ENCODE measurements at places on chromosomes 5 and 9.

- no peak for DNase-seq
Observed at GRCh38 chr5:67577424-67577823, 380.8 kb upstream of the CD180 start.

DNA sequence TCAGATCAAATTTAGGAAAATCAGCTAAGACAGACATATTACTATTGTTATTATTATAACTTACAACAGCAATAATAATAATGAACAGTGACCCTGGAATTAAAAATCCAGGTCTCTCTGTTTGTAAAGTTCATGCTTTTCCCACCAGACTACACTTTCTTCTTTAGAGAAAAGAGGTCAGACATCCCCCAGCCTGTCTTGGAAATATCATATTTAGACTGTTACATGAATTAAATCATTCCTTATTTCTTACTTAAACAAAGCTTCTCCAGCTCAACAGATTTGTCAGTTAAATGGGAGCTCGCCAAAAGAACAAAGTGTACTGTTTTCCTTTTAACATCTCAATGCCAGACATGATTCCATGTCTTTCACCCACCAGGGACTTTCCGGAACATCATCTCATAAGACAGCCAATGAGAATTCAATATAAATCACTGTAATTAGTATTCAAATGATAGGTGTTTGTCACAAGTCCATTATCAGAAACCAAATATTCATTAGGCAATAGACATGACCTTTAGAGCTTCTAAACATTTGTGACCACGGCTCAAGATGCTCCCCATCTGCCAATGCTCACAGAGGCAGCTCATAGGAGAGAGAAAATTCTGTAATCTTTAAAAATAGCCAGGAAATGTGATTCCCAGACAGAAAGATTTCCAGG is 351.9 kb downstream of the ENC1 start:
- no peak for DNase-seq

- no peak for DNase-seq
Observed at GRCh38 chr5:103424453-103425205, 138.0 kb downstream of the NUDT12 start.

- DNase-seq = no peak
Observed at GRCh38 chr5:143166661-143167420, 236.6 kb downstream of the NR3C1 start.

DNA sequence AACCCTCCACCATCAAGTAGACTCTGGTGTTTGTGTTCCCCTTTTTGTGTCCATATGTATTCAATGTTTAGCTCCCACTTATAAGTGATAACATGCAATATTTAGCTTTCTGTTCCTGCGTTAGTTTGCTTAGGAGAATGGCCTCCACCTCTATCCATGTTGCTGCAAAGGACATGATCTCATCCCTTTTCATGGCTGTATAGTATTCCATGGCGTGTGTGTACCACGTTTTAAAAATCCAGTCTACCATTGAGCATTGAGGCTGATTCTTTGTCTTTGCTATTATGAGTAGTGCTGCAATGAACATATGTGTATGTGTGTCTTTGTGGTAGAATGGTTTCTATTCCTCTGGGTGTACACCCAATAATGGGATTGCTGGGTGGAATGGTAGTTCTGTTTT is 140.1 kb downstream of the BASP1 start:
- no peak for DNase-seq

DNA sequence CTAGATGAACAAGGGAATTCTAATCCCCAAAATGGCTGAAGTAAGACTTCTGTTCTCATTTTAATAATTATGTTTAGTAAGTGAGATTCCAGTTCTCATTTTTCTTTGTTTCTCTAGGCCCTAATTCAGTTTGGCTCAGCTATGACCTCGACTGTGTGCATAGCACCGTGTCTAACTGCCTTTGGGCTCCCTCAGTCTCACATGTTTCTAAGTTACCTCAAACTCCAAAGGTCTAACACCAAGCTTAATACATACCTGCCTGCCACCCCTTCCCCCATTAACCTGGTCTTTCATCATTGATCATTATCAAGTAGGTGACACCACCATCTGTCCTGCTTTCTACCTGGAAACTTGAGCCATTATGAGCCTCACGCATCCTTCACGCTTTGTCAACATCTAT is 273.2 kb downstream of the SAXO1 start:
- no peak for DNase-seq

DNA sequence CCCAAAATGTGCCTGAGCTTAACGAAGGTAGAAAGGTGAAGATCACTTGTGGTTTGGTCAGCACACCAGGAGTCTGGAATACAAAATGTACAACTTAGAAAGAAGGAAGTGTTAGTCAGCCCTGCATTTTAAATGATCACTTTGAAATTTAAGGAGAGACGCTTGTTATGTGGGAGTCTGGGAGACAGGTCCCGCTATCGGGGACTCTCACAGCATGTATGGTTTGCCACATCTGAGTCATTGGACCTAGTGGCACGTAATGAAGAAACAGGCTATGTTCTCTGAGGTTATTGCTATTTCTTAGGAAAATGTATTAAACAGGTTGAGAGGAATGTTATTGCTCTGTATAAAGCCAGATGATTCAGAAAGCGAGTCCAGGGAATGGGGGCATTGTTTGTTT is 2362.5 kb upstream of the WWC1 start:
- no peak for DNase-seq

- DNase-seq = no peak
Observed at GRCh38 chr9:16869882-16870595, 431 bp downstream of the BNC2 start.

- DNase-seq = no peak
Observed at GRCh38 chr9:69811351-69811868, 9.2 kb upstream of the CFAP95 start.

- no peak for DNase-seq
Observed at GRCh38 chr5:26026044-26026443, 1012.3 kb downstream of the CDH9 start.

DNA sequence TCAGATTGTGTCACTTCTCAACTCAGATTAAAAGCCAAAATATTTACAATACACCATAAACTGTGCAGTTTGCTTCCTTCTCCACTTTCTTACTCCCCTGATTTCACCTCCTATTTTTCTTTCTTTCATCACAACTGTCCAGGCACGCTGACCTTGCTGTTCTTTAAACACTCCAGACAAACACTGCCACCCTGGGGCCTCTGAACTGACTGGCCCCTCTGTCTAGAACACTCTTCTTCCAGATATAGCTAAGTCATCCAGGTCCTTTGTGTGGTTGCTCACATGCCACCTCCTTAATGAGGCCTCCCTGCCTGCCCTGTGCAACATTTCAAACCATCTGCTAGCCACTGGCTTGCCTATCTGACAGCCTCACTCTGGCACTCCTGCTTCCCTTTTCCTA is 46.6 kb downstream of the ATG10 start:
- DNase-seq = no peak

DNA sequence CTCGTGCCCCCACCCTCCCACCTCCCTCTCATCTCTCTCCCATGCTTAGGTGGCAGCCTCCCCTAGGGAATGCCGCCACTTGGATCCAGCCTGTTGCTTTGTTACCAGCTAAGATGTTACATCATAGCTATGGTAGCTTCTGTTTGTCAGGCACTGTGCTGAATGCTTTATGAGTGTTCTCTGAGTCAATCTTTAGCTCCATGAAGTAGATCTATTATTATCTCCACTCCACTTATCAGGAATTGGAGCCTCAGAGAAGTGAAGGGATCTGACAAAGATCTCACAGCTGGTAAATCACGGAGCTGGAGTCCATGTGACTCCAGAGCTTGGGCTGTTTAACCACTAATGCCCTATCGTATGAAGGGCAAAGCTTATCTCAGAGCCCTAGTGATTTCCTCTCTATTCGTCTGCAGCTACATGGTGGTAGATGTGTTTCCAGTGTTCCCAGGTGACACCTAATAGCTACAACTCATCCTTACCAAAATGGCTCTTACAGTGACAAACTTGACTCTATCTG is 54.1 kb downstream of the GARNL3 start:
- no peak for DNase-seq

- no peak for DNase-seq
Observed at GRCh38 chr5:100643473-100643872, 108.3 kb downstream of the FAM174A start.

All from activated CD4-positive, CD25-positive, alpha-beta regulatory T cell (primary cell).